Stimulated activated CD4-positive, alpha-beta T cell treated with anti-CD3 and anti-CD28 coated beads, Interleukin-4, amount 100 ng/mL, for 1 hour (primary cell): ENCODE measurements at places on chromosomes 2 and 18.

GRCh38 chr2:133780099-133780996 lies 212.1 kb upstream of the NCKAP5 start:
- DNase-seq = no peak

DNA sequence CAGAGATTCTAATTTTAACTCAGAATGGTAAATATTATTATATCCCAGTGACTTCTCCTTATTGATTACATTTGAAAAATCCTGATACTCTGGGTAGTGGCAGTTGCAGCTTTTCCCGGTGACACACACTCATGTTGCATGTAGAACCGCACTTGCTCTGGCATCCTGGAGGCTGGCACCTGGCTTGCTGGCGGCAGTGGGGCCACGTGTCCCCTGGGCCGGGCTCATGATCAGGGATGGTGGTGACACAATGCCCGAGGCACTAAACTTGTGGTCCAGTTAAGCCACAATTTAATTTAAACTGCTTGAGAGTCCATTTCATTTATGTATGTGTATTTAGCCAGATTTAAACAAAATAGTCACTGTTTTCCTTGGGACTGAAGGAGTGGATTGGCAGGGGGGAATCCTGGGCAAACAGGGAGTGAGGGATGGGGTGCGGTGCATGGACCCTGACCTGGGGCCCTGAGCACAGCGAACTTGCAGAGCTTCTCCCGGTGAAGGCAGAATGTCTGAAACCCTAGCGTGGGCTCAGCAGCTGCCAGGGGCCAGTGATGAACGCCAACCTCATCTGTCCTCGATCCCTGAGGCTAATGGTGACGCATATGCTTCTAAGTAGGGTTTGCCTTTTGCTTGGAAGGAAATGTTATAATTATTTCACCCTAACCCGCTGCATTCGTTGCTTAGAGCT lies 50.0 kb downstream of the KCNG2 start:
- DNase-seq = no peak

DNA sequence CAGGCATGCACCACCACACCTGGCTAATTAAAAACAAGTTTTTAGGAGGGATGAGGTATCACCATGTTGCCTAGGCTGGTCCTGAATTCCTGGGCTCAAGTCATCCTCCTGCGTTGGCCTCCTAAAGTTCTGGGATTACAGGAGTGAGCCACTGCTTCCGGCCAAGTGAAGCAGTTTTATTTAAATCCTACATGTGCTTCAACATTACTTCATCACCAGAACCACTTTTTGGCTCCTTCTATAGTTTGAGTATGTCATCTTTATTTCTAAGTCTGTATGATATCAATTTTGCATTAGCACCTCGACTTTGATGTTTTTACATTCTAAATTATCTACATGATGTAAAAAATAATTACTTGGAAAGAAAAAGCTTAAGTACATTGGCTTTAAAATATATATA lies 144.3 kb downstream of the FMNL2 start:
- DNase-seq = no peak

- DNase-seq = no peak
Observed at GRCh38 chr18:51051105-51051712, 21.2 kb downstream of the SMAD4 start.

DNA sequence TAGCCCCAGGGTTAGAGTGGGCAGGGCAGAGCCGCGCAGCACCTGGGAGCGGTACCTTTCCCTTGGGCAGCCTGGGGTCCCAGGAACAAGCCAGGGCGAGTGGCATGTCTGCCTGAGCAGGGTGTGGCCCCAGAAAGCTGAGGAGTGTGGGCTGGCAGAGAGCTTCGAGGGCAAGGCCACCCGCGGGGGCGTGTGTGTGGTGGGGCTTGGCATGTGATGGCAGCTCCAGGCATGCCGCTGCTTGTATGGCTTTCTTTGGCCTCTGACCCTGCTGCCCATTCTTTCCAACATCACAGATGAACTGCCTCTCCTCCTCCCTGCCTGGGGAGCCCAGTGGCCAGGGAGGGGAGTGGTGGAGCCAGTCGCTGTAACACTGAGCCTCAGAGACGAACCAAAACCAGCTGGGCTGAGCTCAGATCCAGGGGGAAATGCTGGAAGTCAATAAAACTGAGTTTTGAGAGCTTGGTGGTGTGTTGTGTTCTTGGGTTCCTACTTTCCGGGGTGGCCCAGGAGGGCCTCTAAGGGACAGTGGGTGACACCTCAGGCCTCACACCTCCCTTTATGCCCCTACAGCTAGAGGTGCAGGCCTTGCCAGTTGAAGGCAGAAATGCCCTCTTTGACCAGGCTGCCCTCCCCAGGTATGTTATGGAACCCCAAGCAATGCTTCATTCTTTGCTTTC lies 7.4 kb downstream of the DNAJB2 start:
- DNase-seq = no peak

DNA sequence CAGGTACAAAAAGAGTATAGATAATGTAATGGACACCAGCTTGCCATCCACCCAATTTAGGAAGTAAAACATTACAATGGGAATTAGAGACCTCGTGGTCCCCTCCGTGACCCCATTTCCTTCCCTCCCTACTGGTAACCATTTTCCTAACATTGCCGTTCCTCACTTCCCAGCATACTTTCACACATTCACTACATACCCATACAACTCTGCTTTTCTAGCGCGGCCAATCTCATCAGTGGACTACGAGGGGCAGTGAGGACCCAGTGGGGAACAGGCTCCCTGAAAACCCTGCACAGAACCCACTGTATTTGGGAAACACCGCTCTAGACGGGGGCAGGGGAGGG lies 1.1 kb downstream of the ENOSF1 start:
- DNase-seq = no peak

GRCh38 chr2:46269001-46269400 lies 28.2 kb upstream of the EPAS1 start:
- DNase-seq = no peak

DNA sequence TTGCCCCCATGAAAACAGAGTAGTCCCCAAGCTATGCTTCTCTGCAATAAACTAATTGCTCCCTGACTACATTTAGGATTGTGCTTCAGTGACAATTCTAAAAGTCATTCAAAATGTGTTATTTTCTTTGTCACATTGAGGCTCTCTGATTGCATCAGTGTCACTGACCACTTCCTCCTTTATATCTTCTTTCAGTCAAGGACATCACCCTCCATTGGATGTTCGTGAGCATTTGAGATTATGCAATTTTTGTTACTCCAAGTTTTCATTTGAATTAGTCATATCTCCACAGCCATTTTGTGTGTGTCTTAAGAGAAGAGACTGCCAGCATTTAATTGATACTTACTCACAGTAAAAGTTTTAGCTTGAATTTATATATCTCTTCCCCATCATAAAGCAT lies 780.8 kb upstream of the GCFC2 start:
- no peak for DNase-seq
